H54 (cell line): ENCODE measurements at places on chromosomes 4 and X.

DNA sequence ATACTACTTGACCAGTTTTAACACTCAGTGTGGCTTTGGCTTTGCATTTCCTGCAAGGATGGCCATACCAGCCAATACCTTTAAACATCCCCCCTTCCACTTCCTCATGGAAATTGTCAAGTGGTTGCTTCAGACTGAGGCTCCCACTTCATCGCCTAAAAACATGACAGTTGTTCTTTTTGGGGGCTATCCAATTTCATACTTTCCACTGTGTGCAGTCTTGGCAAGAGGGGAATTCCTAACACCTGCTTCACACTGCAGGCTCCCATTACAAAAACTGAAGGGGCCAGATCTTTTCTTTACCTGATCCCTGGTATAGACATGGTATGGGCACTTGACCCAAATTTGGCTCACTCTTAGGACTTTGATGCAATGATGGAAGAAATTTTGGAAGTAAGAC, 28.5 kb upstream of the TSR2 start:
- DNase-seq, result no peak

GRCh38 chrX:98398542-98398941, 1514.8 kb downstream of the RPA4 start:
- no peak for DNase-seq

DNA sequence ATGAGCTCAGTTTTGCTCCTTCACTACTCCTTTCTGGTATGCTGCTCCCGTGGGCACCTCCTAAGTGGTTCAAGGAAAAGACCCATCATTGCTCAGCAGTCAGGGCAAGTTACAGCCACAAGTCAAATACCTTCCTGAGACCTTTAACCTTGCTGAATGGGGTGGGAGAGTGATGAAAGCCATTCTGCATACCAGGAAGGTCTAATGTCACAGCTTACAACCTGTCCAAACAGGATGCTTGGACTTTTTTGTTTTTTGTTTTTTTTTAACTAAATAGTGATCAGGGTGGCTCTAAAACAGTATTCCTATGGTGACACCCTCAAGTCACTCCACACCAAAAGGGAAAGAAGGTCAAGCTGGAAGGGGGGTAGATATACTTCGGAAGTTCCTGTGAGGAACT, 93.1 kb downstream of the GPC3 start:
- no peak for DNase-seq

- DNase-seq, result no peak
These were observed 290.0 kb downstream of the ANK2 start for GRCh38 chr4:113339430-113339813.

DNA sequence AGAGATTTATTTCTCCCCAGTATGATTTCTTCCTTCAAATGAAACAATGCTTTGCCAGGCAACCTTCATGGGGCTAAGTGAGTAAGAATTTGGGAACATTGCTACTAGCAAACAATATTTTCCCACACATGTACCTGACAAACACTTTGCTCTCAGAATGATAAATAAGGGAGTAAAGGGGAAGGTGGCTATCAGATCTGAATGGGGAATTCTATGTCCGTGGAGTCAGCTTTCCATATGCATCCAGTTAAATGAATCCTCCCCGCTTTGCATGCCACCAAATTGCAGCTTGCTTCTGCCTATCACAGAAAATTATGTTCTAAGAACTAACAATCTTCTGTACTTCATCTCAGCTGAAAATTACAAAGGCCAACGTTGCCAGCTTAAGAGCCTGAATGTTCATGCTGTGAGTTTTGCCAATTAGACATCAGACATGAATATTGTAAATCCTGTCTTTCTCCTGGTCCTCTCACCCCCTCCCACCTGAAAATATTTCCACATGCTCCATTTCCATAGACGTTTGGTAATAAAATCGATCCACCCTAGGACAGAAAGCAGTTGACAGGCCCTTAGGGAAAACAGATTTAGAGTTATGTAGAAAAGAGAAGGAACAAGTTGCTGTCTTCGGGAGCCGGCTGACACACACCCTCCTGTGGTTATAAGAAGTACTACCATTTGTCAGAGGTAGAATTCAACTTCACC, 6.3 kb downstream of the MEPE start:
- no peak for DNase-seq

- no peak for DNase-seq
These were observed 132.0 kb downstream of the ANK2 start for GRCh38 chr4:113181289-113182007.

- no peak for DNase-seq
These were observed 174.5 kb downstream of the SMIM20 start for GRCh38 chr4:26088433-26088928.

- DNase-seq, result no peak
These were observed 1565.6 kb downstream of the STIM2 start for GRCh38 chr4:28426251-28426650.

DNA sequence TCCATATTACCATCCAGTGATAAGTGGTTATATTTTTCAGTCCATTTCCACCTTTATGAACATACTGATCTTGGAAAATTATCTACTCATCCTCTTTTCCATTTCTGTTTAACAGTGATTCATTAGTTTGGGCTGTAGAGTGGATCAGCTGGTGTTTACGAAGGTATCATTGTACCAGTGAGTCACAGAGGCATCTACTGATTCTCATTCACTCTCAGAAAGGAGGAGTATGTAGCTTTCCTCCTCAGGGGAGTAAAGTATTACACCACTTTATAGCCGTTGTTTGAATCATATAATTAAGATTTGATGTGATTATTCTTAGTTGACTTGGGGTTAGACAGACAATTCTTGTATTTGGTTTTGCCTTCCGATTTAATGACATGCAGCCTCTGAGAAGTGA, 74.7 kb downstream of the GALNT7 start:
- DNase-seq, result no peak

- no peak for DNase-seq
These were observed 1442.8 kb upstream of the IGFBP7 start for GRCh38 chr4:58553031-58553430.

DNA sequence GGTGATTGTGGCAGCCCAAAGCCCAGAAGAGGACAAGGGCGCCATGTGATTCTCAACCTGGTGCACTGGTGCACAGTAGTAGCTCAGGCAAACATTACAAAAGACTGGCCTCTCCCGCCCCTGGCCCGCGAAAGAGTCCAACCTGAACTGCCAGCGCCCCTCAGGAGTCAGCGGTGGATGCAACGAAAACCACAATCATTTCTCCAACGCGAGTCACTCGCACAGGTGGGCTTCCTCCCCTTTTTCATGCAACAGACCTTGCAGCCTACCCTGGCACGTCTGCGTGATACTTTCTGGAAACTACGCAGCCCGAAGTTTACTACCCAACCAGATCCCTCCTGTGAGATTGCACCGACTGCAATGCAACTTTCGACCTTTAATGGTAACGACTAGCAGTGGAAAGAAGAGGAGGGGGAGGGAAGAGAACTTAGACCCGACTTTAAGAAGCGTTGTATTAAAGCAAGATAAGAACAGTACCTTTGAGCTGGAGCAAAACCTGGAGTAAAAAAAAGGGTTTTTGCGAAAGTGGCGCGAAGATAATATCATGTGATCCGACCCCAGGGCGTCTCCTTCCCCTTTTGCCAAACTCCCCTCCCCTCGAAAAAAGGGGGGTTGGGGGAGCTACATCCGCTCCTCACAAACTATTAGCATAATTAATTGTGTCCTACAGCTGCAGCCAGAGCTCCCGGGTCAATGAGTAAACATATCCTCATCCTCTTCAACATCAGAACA, 63.3 kb upstream of the CCDC160 start:
- DNase-seq, result no peak

DNA sequence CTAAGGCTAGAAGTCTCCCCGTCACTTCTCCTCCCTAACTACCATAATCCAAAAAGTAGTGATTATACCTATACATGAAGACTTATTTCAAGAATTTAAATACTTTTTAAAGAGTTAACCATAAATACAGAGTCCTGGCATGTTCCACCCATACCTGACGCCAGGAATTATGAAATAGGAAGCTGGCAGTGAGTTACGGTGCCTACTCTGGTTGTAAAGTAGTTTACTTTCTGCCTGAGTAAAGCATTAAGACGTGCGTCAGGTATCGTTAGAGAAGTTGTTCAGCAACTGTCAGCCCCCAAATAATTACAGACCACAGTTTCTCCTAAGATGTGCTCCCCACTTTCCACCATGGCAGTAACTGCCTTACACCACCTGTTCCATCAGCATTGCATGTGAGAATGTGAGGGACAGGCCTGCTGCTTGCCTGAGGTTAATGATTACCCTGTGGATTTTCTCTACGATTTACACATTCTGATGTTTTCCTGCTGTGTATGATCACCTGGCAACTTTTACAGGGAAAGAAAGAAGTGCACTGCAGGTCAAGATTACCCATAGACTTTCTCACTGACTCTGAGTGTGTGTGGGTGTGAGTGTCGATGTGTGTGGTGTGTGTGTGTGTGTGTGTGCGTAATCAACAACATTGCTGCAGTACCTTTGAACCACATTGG, 92.3 kb upstream of the SLC7A11 start:
- DNase-seq, result no peak

- DNase-seq, result peak; percentile 6
These were observed 219.8 kb downstream of the ZNF674 start for GRCh38 chrX:46325312-46325877.

DNA sequence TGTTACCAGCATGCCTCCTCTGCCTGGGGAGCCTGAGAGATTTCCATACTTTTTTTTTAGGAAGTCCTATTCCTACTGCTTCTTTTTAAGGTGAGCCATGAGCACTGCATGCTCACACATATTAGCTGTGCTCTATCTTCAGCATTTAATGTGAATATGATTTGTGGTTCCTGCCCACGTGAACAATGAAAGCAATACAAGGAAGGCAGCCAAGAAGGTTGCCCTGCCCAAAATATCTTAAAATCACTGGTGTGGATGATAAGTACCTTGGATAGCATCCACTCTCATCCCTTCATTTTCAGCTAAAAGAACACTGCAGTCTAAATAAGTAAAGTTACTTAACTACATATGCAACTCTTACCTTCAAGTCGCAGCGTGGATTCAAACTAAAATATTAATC, 607.5 kb downstream of the PACRGL start:
- DNase-seq, result no peak

DNA sequence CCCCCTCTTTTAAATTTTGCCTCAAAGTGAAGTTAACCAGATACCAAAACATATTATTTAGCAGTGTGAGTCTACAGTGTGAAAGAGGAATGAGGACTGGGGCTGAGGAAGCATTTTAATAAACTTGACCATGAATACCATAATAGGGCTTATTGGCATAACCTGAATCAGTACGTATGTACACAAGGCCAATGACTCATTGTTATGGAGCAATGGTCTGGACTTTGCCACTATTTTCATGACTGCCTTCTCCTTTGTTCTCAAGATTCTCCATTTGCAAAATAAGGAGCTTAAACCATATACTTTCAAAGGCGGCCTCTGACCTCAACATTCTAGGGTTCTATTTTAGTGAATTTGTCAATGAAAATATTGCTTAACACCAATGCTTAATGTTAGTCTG, 102.8 kb upstream of the OR13H1 start:
- no peak for DNase-seq

GRCh38 chr4:47839259-47839658, 1.4 kb upstream of the CORIN start:
- DNase-seq, result no peak

DNA sequence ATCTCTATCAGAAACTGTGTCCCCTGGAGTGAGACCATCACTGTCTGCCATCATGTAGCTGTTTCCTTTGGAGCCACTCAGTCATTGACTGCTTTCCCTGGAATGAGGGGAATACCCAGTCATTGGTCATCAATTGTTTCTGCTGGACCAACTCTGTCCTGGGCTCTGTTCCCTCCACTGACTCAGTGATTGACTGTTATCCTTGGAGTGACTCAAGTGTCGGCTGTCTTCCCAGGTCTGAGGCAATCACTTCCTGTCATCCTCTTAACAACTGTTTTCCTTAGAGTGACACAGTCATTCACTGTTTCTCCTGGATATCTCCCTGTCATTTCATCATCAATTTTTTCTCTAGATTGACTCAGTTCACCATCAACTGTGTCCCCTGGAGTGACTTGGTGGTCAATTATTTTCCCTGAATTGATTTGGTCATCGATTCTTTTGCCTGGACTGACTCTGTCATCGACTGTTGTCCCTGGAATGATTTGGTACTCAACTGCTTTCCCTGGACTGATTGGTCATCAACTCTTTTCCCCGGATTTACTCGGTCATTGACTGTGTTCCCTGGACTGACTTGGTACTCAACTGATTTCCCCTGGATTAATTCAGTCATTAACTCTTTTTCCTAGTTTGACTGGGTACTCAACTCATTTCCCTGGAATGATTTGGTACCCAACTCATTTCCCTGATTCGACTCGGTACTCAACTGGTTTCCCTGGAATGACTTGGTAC, 327.9 kb upstream of the VCX start:
- no peak for DNase-seq

DNA sequence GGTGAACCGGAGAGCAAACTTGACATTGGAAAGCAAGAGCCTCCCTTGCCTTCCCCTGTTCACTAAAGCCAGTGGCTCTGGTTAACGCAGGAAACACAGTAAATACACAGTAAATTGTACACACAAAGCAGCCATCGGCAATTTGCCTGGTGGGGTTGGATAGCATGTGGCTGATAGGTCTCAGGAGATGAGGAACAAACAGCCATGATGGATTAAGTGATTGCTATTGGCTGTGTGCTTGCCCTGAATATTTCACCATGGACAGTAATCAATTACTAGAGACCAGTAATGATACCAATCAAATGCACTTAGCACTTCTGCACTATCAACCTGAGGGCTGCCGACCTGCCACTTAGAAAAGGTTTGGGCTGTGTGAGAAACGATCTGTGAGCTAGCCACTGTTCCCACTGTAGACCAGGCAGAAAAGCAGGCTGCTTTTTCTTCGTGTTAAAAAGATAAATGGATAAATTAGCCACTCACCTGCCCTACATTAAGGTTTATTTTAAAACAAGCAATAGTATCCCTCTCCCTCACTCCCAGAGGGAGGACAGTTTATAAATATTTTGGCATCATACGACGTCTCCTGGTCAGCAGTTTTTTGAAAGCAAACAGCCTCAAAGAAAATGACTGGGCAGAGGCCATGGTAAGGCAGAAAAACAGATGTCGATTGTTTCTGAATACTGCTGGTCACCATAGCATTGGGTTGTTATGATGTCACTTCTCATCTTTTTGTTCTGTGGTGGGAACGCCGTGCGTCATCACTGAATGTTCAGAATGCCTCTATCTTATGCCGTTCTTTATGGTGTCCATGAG, 167.1 kb downstream of the MAML3 start:
- DNase-seq, result no peak

- no peak for DNase-seq
These were observed 219.0 kb upstream of the FGF13 start for GRCh38 chrX:138930583-138930945.

DNA sequence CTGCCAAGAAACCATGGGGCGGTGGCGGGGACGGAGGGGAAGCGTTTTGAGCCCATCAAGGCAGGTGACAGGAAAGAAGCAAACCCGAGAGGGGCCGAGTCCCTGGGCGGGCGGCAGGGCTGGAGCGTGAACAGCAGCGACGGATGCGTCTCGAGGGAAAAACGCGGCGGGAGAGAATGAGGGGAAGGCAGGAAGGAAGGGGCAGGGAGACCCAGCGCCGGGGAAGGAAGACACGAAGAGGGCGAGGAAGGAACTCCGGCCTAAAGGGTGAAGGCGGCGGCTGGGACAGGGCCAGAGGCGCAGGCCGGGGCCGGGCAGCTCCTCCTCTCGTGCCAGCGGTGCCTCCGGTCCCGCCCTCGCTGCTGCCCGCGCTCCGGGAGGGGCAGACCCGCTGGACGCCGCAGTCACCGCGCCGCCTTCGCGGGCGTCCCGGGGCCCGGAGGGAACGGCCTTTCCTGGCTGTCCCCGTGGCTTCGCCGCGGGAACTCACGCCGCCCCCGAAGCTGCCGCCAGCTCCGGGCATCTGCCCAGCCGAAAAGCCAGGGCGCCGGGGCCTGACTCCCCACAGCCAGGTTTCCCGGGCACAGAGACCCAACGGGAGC, 751 bp upstream of the RGS12 start:
- peak; percentile 53 for DNase-seq
